ENCODE measurements at places on chromosomes 4 and X.

GRCh38 chrX:40177117-40177430 is 79.3 kb upstream of the BCOR start:
- no peak for DNase-seq

DNA sequence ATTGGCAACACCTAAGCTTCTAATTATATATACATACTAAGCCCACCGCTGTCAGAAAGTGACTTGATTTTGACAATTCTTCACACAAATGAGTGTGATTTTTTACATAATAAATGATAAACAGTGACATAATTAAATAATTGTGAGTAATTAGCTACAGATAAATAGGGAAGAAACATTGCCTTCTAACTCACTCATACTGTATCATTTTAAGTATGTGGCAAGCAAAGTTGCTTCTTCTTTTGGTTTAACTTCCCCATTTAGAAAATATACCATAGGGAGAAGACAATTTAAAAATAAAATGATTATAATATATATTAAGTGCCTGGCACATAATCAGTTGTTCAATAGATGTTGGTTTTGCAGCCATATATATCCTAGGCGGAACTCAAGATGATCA is 644.2 kb downstream of the FSTL5 start:
- DNase-seq = no peak

GRCh38 chr4:8164687-8165086 is 6.1 kb upstream of the ABLIM2 start:
- no peak for DNase-seq

GRCh38 chr4:104615496-104615895 is 120.8 kb upstream of the CXXC4 start:
- DNase-seq = no peak

DNA sequence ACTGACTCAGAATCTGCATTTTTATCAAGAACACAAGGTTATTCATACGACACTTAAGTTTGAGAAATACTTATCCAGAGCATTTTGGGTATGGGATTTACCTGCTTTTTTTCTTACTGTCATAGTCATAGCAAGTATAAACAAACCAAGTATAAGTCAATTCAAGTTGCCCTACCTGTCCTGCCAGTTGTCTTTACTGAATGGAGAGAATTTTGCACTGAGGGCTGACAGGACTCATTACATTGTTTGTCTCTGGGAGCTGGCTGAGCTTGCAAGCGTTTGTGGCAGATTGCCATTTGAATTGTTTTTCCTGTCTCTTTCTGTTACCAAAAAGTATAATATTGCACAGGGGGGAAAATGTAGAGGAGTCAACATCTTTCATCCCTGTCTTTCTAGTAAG is 278.9 kb upstream of the MAGEC2 start:
- DNase-seq = no peak

DNA sequence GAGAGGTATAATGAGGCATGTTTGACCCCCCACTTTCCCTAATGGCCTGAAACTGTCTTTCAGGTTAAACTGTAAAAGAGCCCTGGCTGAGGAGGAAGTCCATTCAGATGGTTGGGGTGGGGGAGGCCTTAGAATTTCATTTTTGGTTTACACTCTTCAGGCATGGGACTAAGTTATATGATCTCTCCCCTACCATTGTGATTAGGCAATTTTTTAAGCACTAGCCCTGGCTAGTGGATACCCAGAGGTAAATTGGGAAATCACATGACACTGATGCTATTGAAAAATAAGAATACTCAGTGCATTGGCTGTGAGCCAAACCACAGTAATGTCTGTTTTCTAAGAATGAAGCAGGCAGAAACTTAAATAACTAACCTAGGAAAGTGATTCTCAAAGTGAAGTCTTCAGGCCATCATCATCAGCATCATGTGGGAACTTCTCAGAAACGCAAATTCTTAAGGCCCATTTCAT is 149.7 kb downstream of the RRAGB start:
- DNase-seq = no peak

DNA sequence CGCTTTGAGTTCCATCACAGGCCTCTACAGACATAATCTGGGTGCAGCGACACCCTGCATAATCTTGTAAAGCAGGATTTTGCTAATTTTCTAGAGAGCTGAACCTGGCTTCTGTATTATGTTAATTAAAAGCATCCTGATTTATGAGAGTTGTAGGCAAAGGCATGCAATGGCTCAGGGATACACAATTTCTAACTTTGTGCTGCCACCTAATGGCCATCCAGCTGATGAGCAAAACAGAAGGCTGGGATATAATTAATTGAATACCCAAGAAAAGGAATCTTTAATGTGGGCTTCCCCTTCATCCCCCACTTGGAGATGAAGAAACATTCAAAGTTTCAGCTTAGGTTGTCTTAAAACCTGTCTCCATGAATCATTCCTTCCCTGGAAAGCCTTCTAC is 78.1 kb downstream of the BMP15 start:
- DNase-seq = no peak

- DNase-seq = no peak
Observed at GRCh38 chr4:176676901-176677300, 115.8 kb downstream of the VEGFC start.

All from central memory CD8-positive, alpha-beta T cell (primary cell).